ENCODE measurements at places on chromosomes 6 and 20.

- no peak for DNase-seq
These were observed 801.0 kb upstream of the CITED2 start for GRCh38 chr6:140175486-140175885.

DNA sequence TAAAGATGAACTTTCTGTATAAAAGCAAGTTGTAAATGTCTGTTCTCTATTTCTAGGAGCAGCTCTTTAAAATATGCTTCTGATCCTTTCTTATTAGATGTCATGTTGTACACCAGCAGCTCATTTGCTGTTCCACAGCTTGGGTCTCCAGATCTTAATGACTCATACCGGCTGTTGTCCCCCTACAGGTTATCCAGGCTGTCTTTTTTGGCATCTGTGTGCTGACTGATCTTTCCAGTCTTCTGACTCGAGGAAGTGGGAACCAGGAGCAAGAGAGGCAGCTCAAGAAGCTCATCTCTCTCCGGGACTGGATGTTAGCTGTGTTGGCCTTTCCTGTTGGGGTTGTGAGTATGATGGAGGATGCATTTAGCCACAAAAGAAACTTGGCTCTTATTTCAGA is 76.0 kb downstream of the AIG1 start:
- DNase-seq = no peak

- peak; percentile 72 for DNase-seq
These were observed 453 bp downstream of the KCNQ5 start for GRCh38 chr6:72622094-72622940.

- no peak for DNase-seq
These were observed 484.0 kb downstream of the UTRN start for GRCh38 chr6:144769142-144769541.

DNA sequence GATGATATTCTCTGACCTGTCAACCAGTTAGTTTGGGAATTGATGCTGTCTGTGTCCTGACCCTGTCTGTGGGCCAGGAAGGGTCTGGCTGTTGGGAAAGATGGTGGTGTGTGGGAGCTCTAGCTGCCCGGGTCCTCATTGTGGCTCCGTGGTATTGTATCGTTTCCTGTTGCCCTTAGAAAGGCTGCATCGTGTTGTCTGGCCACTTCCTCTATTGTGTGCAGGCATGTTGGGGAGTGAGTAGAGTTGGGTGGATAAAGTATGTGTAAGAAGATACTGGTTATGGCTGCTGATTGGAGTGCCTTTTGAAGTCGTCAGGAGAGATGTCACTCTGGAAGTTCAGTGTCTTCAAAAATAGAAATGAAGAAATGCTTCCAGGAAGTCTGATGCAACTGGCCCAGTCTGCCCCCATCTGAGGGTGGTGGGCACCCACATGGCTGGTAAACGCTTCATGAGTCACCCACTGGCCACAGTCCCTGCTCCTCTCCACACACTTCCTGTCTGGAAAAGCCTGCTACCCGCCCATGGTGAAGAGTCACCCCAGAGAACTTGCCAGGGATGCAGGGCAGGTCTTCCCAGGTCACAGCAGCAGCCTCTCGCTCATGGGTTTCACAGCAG is 27.9 kb downstream of the PPARD start:
- no peak for DNase-seq

GRCh38 chr6:71033890-71034289 is 77.0 kb upstream of the B3GAT2 start:
- DNase-seq = no peak

- no peak for DNase-seq
These were observed 2.7 kb downstream of the HLA-DOB start for GRCh38 chr6:32814145-32814544.

DNA sequence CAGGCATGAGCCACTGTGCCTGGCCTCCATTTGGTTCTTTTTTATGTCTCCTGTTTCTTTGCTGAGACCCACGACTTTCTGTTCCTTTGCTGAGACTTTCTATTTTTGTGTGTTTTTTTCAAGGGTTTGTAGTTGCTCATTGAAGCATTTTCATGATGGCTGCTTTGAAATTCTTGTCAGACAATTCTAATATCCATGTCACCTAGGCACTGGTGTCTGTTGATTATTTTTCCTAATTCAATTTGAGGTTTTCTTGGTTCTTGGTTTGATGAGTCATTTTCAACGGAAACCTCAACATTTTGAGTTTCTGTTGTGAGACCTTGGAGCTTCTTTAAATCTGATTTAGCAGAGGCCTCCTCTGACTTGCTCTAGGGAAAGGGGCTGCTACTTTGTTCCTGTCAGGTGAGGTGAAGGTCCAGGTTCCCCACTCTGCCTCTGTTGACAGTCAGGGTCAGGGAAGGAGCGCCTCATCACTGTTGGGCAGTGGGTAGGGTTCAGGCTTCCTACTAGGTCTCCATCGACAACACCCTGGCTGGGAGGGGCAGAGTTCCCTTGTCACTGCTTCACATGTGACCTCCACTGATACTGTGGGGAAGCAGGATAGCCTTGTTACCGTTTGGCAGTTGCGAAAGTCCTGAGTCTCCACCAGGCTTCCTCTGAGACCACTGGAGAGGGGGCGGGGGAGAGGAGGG is 67.2 kb upstream of the RNF24 start:
- DNase-seq = peak; percentile 26

- no peak for DNase-seq
These were observed 255.8 kb upstream of the RAB32 start for GRCh38 chr6:146287691-146288369.

DNA sequence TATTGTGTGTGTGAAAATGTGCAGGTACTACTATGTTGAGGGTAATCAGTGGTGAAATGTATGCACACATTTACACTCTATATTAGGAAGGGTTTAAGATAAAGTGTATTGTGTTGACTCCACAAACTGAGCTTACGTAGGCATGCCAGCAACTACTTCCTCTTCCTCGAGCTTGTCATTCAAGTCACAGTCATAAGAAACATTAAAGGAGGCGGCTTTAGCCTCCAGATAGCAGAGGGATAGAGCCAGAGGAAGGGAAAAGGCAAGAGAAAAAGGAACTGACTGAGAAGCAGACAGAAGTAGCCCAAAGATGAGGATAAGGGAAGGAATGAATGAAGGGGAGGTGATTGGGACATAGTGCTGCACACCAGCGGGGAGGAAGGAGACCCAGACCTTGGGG is 55.2 kb downstream of the SMLR1 start:
- no peak for DNase-seq

DNA sequence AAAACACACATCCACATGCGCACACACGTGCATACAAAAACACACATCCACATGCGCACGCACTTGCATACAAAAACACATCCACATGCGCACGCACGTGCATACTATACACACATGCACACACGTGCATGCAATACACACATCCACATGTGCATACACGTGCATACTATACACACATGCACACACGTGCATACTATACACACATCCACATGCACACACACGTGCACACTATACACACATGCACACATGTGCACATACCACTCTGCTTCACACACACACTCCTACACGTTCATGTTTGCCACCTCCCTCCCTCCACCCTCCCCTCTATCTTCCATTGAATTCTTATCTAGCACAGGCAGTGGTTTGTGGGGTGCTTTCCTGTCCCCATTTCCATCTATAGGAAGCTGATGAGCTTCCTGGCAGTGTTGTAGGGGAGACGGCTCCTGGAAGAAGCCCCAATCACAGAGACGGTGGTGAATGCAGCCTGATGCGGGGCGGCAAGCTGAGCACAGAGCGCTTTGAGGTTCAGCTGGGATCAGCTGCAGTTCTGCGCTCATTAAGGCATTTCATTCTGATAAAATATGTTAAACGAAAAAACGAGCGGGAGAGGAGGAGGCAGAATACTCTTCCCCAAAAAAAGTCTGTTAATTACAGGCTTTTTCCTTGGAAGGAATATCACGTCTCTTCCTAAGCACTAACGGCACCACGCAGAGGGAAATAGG is 287.7 kb downstream of the TAF4 start:
- no peak for DNase-seq

- no peak for DNase-seq
These were observed 205.2 kb downstream of the KIF16B start for GRCh38 chr20:16367948-16368560.

DNA sequence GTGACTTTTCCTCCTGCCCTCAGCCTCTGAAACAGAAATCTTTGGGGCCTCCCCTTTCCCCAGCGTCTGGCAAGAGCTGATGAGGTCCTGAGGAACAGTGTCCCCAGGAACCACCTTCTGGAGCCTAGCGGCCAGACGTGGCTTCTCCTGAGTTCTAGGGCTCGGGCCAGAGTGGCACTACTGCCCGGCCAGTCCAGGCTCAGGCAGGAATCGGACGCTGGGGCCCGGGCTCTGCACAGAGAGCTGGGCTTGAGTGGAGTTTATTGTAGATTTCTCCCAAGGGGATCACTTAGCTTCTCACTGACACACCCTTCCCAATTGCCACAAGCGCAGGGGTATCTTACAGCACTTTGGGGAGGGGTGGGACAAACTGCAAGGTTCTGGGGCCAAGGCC is 20.2 kb downstream of the SDCBP2 start:
- no peak for DNase-seq

DNA sequence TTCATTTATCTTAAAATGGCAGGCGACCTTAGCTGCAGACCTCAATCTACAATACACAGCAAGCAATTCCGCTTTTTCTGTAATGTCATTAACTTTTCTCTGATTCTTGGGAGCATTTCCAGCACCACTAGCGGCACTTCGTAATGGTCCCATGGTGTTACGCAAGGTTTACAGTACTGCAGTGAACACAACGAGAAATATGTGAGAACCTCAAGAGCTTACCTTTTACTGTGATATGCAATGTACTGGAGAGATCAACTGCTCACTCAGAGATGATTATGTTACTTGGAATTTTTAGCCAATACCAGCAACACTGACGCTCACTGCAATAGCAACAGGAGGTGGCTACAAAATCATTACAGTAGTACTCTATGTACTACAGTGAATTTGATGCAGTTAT is 2.8 kb upstream of the CEP43 start:
- DNase-seq = no peak

GRCh38 chr6:41640426-41640825 is 2.2 kb downstream of the MDFI start:
- no peak for DNase-seq

- DNase-seq = no peak
These were observed 103.2 kb downstream of the ARMC2 start for GRCh38 chr6:108951351-108951953.

DNA sequence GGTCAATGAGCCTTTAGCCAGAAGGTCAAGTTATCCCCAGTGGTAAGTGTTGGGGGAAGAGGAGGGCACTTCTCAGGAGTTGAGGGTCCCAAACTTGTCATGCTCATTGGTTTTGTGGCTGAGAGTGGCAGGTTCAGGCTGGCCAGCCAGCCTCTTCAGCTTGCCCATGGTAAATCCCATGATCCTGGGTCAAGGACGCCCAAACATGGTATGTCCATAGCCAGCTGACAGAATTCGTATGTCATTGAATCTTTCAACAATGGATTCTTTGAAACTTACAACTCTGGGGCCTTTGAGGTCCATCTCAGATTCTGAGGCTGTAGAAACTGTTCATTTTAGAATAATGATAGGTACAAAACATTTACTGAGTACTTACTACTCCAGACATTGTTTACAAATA is 36.1 kb upstream of the RSPO4 start:
- no peak for DNase-seq

All from activated B cell treated with CpG ODN at 0.5 μM for 24 hours (primary cell).